ENCODE measurements at places on chromosomes 1 and 21. TPM values are rescaled to one million over a fixed set of nuclear protein-coding genes. Genes with fewer than 3 reads are reported as not detected.

The AMY1C gene
- not detected for total RNA-seq

The LENEP gene
- 0.61 TPM for total RNA-seq

The FCRL6 gene
- 0.40 TPM for total RNA-seq

The TCHH gene
- total RNA-seq: 0.17 TPM

The MPL gene
- not detected for total RNA-seq

The GJA9 gene
- total RNA-seq: not detected

The S100A14 gene
- total RNA-seq: not detected

The CCDC185 gene
- total RNA-seq: not detected

The CALML6 gene
- 0.72 TPM for total RNA-seq

The MRPL24 gene
- 122 TPM for total RNA-seq

The FCN3 gene
- not detected for total RNA-seq

The SPAG17 gene
- total RNA-seq: not detected

The KCNE1 gene
- 0.15 TPM for total RNA-seq

The IFI6 gene
- 13.3 TPM for total RNA-seq

The MYCL gene
- total RNA-seq: 0.17 TPM

The LRRC3 gene
- total RNA-seq: 1.0 TPM

The KCNA3 gene
- 23.9 TPM for total RNA-seq

The CD244 gene
- 1.9 TPM for total RNA-seq

The C1orf159 gene
- 20.0 TPM for total RNA-seq

The LCE3D gene
- not detected for total RNA-seq

The CR2 gene
- 0.48 TPM for total RNA-seq

The WNT9A gene
- not detected for total RNA-seq

The TOR1AIP1 gene
- total RNA-seq: 49.8 TPM

The AIM2 gene
- 64.8 TPM for total RNA-seq

The S100A2 gene
- 1.6 TPM for total RNA-seq

The PLA2G2D gene
- total RNA-seq: not detected

The CYP2J2 gene
- total RNA-seq: 0.70 TPM

All from activated CD8-positive, alpha-beta memory T cell treated with anti-CD3 and anti-CD28 coated beads for 36 hours (primary cell).